ENCODE measurements at places on chromosomes 11 and 22.

DNA sequence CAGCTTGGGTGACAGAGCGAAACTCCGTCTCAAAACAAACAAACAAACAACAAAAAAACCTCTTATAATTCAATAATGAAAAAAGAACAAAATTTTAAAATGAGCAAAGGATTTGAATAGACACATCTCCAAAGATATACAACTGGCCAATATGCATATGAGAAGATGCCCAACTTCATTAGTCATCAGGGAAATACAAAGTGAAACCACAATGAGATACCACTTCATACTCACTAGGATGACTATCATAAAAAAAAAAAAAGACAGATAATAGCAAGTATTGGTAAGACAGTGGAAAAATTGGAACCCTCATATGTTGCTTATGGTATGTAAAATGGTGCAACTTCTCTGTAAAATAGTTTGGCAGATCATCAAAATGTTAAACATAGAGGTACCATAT, 28.7 kb upstream of the BARX2 start:
- no peak for DNase-seq

GRCh38 chr11:34926101-34926830, 9.8 kb downstream of the PDHX start:
- no peak for DNase-seq

DNA sequence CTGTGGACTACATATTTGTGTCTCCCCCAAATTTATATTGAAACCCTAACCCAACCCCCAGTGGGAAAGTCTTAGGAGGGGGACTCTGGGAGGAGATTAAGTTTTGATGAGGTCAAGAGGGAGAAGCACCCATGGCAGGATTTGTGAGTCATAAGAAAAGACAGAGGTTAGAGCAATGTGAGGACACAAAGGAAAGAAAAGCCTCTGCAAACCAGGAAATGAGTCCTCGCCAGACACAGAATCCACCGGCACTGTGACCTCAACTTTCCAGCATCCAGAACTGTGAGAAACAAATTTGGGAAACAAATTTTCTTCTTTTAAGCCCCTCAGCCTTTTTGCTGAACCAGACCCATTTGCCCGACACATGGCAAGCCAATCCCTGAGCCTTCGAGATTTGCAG, 397.0 kb downstream of the NTM start:
- no peak for DNase-seq

GRCh38 chr11:106986673-106987072, 31.6 kb downstream of the GUCY1A2 start:
- DNase-seq = no peak

DNA sequence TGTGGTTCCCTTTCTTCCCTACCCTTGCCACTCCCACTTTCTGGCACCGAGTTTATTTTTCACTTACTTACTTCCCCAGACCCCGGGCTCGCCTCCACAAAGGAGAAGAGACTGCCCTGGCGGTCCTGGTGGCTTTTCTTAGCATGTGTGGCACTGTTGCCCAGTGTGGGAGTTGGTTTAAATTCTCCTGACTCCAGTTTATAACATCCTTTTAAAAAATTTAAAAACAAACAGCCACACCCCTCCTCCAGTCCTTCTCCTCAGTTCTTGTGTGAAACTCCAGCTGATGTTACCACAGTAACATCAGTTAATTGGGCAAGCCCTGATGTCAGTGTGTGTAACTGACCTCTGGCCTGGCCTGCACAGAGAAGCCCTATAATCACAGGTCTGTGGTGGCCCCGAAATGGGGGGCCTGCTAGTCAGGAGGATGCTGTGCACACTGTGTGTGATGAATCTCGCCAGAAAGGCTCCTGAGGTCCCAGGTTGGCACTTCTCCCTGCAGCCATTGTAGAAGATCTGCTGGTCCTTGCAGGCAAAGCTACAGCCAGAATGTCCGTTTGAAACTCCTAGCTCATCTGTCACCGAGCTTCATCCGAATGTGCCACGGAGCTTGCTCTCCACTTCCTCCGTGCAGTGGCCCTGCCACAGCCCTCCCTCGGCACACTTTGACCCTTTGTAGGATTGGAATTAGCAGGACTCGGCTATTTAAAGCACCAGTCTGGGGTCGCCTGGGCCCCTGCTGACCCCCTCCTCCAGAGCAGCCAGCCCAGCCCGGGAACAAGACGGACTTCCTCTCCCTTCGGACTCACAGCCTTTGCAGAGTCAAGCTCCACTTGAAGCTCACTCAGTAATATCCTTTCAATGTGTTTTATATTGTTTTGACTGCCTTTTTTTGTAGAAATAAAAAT, 7.6 kb downstream of the YDJC start:
- DNase-seq = no peak

- no peak for DNase-seq
Measured at GRCh38 chr11:44178381-44178780, 82.9 kb downstream of the EXT2 start.

DNA sequence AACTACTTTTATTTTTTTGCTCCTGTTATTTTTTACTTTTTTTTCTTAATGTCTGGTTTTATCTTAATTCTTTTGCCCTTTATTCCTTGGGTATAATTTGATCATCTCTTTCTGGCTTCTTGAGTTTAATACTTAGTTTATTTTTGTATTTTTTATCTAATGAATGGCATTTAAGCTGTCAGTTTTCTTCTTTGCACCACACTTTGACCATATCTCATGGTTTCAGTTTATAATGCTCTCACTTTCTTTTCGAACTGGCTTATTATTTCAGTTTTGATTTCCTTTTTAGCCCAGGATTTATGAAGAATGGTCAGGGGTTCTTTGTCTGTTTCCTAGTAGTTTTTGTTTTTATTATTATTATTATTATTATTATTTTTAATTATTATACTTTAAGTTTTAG, 48.3 kb downstream of the QSER1 start:
- DNase-seq = no peak

GRCh38 chr11:44518968-44519550, 46.4 kb upstream of the CD82 start:
- DNase-seq = no peak

DNA sequence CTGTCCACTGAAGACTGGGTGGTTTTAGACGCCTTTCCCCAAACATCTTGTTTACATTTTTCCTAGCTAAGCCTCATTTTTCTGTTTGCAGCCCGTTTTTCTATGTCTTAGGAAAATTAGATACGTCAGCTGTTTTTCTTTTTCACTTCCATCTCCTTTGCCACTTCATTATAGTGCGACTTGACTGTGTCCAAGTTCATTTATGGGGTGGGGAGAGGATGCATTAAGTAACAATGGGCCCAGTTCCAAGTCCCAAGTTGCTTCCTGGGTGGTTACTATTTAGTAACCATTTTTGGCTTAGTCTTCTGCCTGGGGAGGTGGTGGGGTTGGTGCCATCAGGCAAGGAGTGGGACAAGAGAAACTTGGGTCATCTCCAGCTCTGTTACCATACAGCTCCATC, 83.0 kb downstream of the TRAF6 start:
- DNase-seq = no peak

DNA sequence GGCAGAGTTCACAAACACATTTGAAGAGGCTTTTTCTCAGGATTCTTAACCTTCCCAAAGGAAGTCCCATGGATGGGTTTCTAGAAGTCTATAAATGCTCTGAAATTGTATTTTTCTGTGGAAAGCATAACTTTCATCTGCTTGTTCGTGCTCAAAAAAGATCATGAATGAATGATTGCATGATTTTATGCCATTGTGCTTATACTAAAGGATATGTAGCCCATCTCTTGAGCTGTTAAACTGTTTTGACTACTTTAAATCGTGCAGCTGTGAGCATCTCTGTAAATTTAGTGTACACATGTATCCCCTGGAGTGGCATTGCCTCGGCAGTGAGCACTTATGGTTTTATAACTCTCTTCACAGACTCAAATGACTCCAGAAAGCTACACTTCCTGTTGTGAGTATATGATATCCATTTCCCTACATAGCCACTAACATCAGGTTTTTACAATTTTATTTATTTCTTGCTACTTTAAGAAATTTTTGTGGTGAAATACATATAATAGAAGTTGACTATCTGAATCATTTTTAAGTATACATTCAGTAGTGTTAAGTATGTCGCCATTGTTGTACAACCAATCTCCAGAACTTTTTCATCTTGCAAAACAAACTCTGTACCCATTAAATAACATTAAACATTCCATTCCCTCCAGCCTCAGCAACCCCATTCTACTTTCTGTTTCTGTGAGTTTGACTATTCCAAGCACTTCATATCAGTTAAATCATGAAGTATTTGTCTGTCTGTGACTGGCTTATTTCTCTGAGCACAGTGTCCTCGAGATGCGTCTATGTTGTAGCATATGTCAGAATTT, 8.0 kb downstream of the NEAT1 start:
- no peak for DNase-seq

GRCh38 chr11:108967571-108967970, 302.7 kb downstream of the DDX10 start:
- no peak for DNase-seq

DNA sequence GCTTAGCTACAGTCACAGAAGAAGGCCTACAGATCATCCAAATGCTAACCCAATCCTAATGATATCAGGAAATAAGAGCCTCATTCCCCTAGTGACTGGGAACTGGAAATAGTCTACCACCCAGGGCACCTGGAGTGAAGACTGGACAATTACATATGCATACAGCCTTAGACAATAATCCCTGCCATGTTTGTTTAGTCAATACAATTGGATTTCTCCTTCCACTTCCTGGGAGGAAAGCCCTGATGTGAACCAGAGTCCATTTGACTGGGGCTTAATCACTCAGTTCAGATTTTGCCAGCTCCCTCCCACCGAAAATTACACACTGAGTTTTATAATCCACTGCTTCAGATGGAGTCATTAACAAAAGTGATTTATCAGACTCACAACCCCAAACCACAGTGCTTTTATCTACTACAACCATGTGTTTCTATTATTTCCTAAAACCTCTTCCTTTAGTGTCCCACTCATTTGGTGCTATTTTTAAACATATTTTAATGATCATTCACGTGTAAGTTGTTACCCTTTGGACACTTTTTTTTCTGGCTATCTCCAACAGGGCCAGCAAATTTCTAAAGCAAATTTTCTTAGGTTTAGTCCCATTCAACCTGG, 29.9 kb downstream of the CWF19L2 start:
- no peak for DNase-seq

DNA sequence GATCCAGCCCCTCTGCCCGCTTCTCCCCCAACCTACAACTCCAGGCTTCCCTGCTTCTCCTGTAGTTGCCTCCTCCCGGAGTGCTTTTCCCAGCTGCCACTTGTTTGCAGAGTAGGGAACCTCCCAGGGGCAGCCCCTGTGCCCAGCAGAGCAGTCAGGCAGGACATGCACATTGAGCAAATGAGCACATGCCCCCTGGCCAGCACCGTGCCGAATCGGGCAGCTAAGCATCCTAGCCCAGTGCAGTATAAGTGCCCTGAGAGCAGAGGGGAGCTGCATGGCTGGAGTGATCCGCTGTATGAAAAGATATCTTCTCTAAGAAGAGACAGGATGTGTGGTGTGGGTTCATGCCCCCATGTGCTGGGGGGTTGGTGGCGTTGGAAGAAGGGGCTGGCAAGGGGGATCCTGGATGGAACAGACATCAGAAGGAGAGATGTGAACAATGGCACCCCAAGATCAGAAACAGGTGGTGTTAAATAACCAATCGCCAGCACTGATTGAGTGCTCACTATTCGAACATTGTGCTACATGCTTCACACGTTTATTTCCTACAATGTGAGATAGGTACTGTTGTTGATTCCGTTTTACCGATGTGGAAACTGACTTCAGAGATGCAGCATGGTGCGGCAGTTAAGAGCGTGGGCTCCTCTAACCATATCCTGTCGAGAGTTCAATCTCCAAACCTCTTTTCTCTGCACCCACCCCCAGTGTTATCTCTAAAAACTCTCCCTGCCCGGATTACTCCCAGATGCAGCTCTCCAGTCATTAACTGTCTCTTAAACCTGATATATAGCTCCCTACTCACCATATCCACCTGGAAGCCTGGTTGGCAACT, 1.2 kb downstream of the AIP start:
- DNase-seq = no peak

GRCh38 chr11:10611979-10612862, 43.8 kb upstream of the LYVE1 start:
- no peak for DNase-seq

- no peak for DNase-seq
Measured at GRCh38 chr11:69010361-69010891, 2.6 kb downstream of the MRGPRF start.

DNA sequence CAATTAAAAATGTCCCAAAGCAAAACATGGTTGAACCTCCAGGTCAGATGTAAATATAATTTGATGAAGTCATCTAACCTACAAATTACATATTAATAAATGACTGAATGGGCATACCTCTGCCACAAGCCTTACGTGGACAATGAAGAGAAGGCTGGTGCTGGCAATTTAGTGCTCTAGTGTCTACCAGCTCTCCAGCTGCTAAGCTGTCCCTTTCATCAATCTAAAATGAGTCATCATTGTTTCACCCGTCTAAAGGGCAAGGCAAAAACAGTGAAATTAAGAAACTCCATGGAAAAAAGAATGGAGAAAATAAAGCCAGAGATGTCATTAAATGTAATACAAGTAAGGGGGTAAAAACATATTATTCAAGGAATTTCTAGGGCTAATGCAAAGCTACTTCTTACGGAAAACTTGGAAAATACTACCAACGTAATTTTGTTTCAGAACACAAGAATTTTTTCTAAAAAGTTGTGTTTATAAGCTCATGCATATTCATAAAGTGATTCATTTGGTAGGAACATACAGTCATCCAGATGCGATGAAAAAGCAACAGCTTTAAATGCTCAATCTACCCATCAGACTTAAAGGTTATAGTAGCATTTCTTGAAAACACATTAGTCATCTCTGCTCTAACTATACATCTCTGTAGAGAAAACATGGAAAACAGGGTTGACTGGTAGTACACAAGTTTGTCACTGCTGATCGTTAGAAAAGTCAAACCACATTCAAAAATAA, 71.5 kb downstream of the SIK3 start:
- no peak for DNase-seq

- DNase-seq = no peak
Measured at GRCh38 chr11:29162491-29162890, 854.3 kb downstream of the KCNA4 start.

DNA sequence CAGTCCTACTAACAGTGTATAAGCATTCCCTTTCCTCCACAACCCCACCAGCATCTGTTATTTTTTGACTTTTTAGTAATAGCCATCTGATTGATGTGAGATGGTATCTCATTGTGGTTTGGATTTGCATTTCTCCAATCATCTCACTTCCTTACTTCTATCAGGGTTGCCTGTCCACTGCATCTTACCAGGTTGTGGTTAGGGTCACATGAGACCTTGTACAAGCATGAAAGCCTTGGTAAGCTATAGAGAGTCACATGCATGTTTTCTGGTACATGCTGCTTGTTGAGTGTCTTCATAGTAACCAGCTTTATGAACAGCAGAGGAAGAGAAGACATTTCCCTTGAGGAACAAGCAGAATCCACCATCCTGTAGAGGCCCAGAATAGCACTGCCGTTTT, 102.9 kb upstream of the PAX6 start:
- no peak for DNase-seq
